SK-MEL-5 (cell line): ENCODE measurements at places on chromosomes 7 and 10.
A peak's percentile ranks its signal among the peaks of the same experiment; 100 is the strongest.

DNA sequence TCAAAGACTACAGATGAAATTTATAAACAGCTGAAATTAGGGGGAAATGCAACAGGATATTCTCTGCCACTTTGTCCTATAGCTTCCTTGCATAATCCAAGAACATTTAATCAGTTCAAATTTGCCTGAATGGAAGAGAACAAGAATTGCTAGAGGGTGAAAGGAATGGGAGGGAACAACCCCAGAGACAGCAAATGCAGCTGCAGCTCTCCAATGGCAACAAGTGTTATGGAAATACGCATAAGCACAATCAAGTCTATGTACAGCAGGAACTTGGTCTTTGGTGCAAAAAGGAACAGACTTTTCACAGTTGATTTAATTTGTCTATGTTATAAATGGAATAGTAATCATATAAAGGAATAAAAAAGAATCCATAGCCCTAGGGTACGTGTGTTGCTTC lies 269.0 kb upstream of the ETV1 start:
- no peak for DNase-seq

- DNase-seq, result peak; percentile 55
These were observed 219.3 kb upstream of the MKLN1 start for GRCh38 chr7:131108212-131108940.

- peak; percentile 68 for DNase-seq
These were observed 45.8 kb downstream of the PRR15 start for GRCh38 chr7:29609162-29610037.

DNA sequence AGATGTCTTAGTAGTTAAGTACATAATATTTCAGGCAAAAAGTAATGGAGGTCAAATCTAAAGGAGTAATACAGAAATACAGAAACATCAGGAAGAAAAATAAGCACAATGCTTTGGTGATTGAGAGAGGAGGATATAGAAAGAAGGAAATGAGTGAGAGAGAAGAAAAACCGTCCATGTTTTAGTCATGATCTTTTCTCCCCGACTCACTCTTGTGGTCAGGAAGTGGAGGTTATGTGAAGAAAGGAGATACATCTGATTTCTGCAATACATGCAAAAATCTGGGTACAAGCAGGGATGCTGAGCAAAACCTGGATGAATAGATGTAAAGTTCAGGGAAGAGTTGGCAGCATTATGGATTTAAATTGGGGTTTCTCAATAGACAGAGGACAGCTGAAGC lies 1122.5 kb downstream of the SORCS3 start:
- DNase-seq, result no peak

GRCh38 chr10:52659085-52659484 lies 113.5 kb downstream of the MBL2 start:
- no peak for DNase-seq

DNA sequence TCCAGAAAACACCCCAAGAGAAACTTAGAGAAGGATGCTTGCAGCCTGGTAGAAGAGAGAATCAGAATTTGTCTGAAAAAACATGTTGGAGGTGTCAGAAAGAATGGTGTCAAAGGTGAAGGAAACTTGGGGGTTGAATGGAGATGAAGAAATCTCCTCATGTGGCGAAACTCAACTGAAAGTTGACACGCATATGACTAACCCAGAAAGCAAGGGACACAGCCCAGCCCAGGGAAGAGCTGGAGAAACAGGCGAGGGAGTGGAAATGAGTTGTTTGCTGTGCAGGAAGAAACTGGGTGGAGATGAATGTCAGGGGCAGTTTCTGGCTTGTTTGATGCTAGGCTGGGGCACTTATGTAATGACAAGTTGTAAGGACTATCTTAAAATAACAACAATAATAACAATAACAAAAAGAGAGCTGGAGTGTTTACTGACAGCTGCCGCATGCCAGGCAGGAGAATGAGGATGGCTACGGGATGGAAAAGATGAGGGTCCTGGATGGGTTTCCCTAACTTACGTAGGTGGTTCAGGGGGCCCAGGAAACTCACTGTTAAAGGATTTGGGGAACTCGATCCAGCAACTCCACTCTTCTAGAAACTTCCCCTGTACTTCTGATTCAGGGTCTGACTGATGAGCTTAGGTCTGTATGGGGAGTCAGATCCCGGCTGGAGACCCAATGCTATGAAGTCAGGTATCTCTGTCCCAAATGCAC lies 57.4 kb downstream of the MAP3K8 start:
- DNase-seq, result no peak

- DNase-seq, result no peak
These were observed 189.4 kb upstream of the KLF14 start for GRCh38 chr7:130923365-130923764.

- no peak for DNase-seq
These were observed 43.7 kb downstream of the CH25H start for GRCh38 chr10:89163265-89163995.

GRCh38 chr10:34938399-34938670 lies 123.2 kb upstream of the PARD3 start:
- DNase-seq, result peak; percentile 5

GRCh38 chr7:120185940-120186682 lies 86.9 kb upstream of the KCND2 start:
- no peak for DNase-seq

GRCh38 chr10:114131094-114131493 lies 42.9 kb downstream of the CCDC186 start:
- DNase-seq, result no peak

GRCh38 chr7:277228-277627 lies 12.7 kb upstream of the FOXL3 start:
- DNase-seq, result no peak

DNA sequence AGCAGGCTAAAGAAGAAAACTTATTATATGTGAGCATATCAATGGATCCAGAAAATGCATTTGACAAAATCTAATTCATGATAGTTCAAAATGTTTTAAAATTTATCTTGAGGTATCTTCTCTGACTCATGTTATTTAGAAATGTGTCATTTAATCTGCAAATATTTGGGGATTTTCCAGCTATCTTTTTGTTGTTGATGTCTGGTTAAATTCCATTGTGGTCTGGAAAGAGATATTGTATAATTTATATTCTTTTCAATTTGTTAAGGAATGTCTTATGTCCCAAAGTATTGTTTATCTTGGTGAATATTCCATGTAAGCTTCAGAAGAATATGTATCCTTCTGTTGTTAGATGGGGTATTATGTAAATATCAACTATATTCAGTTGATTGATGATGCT lies 942.5 kb downstream of the KCNMA1 start:
- DNase-seq, result no peak

- no peak for DNase-seq
These were observed 82.2 kb downstream of the GATA3 start for GRCh38 chr10:8136736-8137135.

- DNase-seq, result no peak
These were observed 136.1 kb downstream of the ATE1 start for GRCh38 chr10:121791761-121792160.

DNA sequence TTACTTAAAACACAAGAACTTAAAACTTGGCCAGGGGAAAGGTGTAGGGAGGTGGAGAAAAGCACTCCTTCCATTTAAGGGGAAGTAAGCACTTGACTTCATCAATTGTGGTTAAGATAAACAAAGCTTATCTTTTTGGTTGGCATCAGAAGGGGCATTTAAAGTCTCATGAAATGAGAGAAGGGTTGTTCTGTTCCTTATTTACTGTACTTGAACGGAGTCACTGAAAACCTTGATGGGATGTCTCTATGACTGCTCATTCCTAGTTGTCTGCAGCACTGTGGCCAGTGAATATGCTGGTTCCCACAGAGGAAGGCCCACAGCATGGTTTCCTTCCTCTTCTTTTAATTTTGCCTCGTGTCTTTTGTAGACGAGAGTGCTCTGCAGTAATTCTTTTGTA lies 229.3 kb downstream of the AUTS2 start:
- DNase-seq, result no peak

DNA sequence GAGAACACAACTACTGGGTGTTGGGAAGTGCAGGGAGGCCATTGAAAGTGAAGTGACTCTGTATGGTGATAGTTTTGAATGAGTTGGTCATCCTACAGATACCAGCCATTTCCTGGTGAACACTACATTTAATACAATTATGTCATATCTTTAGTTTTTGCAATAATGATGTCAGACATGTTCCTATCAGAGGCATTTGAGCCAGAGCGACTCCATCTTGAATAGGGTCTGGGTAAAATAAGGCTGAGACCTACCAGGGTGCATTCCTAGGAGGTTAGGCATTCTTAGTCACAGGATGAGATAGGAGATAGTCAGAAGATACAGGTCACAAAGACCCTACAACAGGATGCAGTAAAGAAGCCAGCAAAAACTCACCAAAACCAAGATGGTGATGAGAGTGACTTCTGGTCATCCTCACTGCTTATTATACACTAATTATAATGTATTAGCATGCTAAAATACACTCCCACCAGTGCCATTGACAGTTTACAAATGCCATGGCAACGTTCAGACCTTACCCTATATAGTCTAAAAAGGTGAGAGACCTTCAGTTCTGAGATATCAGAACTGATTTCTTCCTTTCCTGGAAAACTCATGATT lies 28.2 kb downstream of the ADK start:
- no peak for DNase-seq

DNA sequence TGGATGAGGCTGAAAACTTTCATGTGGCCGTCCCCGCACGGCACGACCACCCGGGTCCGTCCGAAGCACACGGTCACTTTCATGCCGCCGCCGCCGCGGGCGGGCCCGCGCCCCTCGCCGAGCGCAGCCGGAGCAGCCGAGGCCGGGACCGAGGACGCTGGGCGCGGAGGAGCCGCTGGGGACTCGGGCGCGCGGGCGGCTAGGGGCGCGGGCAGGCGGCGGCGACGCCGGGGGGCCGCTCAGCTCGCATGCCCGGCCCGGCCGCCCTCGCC lies 247 bp downstream of the PARD3 start:
- no peak for DNase-seq

DNA sequence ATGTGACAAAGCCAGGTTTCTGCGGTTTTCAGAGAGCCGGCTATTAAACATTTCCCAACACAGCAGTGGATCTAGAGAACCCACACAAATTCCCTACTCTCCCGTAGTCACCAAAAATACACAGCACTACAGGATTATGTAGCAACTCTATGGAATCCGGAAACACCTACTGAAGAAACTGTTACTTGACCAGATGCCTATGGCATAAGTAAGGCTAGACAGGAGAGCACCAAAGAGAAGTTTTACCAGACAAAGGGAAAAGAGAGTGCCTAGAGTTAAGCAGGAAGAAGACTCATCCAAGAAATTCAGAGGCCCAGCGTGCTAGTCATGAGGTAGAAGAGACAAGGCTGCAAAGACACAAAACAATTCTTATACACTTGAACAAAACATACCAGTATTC lies 321.1 kb downstream of the PARD3 start:
- peak; percentile 87 for DNase-seq

DNA sequence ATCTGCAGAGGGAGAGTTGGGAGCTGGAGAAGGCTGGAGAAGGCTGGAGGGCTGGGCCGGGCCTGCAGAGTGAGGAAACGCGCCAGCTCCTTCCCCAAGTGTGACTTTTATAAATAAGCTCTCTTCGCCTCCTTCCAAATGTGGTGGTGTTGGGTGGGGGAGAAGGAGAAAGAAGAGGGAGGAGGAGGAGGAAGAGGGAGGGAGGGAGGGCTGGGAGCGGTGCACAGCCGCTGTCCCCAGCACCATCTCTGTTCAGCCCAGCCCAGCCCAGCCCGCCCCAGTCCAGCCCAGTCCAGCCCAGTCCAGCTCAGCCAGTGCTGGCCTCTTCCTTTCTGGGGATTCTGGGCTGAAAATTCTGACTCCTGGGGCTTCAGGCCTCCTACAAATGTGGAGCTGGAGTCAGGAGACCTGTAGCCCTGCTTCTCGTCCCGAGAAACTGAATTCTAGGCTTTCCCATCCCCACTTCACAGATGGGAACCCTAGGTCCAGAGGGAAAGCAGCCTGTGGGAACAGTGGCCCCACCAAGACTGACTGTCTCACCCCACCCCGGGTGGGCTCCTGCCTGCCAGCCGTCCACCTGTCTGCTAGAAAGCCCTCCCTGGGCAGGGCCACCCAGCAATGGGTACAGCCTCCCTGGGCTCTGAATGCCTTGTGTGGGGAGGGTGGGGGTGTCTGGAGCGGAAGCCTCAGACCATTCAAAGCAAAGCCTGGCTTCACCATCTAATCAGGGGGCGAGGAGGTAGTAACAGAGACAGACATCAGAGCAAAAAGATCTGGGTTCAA lies 2.3 kb downstream of the STX1A start:
- no peak for DNase-seq

- DNase-seq, result peak; percentile 15
These were observed 730 bp downstream of the LARP4B start for GRCh38 chr10:930625-931325.

- no peak for DNase-seq
These were observed 15.9 kb upstream of the TMEM72 start for GRCh38 chr10:44895280-44895679.

DNA sequence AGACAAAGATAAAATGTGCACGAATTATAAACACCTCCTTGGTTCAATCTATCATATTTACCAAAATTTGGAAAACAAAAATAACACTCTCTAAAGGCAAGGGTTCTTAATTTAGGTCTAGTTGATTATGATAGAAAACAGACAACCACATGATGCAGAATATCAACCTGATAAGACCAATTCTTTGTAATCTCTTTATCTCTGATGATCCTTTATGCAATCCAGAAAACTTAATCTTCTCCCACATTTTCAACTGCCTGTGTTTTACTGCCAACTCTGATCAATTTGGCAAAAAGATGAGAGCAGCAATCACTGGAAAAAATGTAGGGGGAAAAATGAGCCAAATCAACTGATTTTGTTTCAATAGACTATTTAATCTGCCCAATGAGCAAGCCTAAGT lies 148.5 kb downstream of the LRRN3 start:
- DNase-seq, result no peak

- no peak for DNase-seq
These were observed 27.9 kb upstream of the HNRNPH3 start for GRCh38 chr10:68303849-68304412.

DNA sequence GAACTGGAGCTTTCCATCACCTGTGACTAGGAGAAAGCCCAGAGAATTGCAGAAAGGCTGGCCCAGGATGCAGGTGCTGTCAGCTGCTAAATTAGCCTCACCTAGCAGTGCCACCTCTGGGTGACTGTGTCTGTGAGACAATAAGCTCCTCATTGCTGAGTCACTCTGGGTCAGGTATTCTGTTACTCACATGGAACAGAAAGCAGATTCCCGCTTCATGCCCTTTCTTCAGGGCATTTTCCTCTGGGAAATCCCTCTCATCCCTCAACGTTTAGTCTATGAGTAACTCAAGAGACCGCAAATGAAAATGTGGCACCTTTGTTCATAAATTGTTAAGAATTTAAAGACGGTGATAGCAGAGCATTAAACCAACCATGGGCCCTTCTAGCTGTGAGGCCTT lies 184.0 kb downstream of the ADAM12 start:
- DNase-seq, result no peak

- DNase-seq, result no peak
These were observed 18.8 kb downstream of the UNC5B start for GRCh38 chr10:71231206-71231605.

DNA sequence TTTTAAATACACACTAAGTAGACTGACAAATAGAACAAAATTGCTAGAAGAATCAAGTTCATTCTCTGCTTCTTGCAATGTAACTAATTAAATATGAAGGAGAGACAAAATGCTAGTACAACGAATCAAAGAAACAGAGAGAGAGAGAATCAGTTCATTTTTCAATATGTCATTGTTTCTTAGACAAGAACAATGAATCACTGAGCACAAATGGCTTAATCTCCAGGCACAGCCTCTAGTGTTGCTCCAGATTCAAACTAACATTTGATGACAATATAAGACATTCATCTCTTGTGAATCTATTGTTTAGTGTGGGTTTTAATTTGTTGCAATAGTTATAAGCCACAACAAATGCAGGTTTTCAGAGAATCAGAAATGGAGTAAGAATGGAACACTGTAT lies 357.4 kb upstream of the TMEM229A start:
- peak; percentile 29 for DNase-seq

- no peak for DNase-seq
These were observed 113.9 kb downstream of the DIP2C start for GRCh38 chr10:575402-576129.

- DNase-seq, result no peak
These were observed 40.3 kb upstream of the YAE1 start for GRCh38 chr7:39525926-39526325.
